Non-pigmented ciliary epithelial cell (primary cell): ENCODE measurements at places on chromosomes 1 and 21.

- no peak for DNase-seq
Observed at GRCh38 chr1:167276969-167277368, 56.3 kb downstream of the POU2F1 start.

DNA sequence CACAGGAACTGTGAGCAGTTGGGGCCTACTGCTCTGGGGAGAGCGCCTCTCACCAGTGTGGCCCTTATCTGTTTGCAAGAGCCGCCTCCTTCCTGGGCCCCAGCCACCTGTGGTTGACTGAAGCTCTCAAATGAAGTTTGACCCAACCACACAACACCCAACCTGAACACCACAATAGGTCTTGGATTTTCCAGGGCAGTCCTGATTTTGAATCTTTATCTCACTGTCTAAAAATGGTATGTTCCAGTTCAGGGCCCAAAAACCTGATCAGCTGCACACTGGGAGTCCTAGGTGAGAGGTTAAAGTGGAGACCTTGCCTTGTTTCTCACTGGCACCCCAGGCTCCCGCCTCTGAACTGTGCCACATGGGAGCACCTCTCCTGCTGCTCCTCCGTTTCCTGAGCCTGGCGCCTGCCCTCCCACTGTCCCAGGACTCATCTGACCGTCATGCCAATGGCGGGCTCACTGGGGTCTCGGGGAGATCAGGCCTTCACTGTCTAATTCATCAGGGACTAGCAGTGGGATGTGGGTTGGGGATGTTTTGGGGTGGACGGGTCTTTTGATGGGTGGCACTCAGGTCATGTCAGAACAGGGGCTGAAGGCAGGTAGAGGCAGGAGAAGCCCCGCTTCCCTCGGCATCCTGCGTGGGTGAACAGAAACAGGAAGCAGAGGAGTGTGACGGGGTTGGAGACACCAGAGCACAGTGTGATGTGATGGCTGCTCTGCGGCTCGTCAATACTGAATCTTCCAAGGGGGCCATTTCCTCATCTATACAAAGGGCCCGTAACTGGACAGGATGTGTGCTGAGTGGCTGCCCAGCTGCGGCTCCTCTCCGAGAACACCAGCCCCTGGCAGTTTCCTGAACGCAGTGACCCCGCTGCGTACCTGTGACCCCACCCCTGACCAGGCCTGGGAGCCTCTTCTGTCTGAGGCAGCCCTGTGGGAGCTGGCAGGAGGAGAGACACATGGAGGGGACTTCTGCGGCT, 59.6 kb upstream of the ITPKB start:
- no peak for DNase-seq

DNA sequence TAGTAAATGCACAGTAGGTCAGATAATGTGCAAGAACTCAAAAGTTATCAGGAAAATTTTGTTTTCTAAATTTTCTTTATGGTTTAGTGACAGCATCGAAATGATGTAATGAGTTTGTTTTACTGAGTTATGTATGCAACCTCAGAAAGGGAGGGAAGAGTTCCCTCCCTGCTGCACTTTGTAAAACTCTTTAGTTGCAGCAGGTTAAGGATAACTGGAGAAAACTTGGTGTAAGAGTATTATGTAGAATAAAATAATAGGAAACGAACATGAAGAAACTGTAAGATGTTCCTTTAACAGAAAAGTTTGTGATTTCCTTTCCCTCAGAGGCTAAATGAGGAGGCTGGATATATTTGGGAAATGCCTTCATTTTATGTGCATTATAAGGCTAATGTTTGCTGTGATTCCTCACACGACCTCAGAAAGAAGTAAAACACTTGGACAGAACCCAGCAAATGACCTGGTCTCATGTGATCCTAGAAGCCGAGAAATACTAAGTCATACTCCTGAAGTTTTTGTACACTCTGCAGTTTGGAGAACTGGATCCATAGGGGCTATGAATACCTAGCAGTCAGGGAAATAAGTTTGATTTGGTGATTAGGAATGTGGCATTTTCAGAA, 35.4 kb downstream of the ADGRL2 start:
- DNase-seq: no peak

DNA sequence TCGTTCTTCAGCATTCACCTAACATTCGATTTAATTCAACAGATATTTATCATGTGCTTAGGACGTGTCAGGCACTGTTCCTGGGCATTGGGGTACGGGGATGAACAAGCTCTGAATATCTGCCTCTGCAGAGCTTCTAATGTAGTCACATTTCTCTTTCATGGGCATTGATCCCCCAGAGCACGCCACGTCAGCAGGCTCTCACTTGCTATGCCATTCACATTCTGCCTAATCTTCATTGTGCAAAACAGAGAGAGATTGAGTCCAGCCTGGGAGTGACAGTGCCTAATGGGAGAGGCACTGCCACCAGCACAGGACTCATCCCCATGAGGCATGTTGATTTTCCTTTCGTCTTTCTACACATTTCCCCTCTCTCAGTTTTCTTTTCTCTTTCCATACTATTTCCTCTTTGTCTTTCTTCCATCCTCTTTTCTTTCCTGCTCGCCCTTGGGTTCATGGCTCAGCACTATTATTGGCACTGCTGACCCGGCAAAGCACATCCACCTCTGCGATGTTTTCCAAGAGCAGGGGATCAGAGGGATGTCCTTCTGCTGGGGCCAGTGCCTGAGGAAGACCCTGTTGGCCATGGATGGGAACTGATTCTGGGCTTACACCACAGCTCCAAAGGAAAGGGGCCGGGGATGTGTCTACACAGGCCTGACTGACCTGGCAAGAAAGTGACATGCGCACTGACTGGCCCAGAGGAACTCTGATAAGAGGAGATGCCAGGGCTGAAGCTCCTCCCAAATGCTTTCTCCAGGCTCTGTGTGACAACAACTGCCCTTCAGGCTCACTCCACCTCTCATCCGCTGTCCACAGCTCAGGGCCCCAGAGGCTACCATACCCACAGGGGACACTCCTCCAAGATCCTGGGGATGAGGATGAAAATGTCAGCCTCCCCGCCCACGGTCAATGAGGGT, 195.9 kb downstream of the TOMM20 start:
- DNase-seq: no peak

GRCh38 chr1:118073648-118074435, 111.2 kb downstream of the SPAG17 start:
- DNase-seq: no peak

GRCh38 chr21:33339918-33340317, 15.1 kb downstream of the IFNAR1 start:
- DNase-seq: no peak

DNA sequence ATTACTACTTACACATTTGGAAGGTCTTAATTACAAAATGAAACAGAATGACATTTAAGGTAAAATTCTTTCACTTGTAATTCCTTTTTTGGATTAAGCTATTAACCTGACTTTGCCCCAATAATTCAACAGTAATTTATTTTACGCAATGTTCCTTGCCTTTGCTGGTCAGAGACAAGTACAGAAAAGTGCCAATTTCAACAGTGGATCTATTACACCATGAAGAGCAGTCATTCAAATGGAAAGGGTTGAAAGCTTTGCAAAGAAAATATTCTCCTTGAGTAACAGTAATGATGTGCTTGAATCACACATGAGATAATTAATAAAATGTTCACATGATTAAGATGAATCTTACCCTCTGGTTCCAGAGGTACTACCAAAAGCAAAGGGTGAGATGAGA, 84.7 kb downstream of the APP start:
- DNase-seq: no peak

GRCh38 chr1:14098294-14098913, 398.4 kb downstream of the PRDM2 start:
- DNase-seq: no peak

DNA sequence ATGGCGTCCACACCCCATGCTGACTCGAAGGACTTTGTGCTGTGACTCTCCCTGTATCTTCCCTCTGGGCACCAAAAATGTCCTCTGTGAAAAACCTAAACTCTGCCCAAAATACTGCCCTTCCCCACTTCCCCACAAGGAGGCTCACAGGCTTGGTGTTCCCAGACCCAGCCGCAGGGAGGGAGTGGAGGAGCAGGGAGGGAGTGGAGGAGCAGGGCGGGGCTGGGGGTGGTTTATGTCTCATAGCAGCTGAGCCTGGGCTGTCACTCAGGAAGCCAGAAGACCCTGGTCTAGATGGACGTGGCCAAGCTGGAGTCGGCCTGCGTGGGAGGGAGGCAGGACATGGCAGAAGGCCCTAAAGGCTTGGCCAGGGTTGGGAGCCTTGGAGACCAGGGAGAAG, 461.7 kb downstream of the PTPRU start:
- DNase-seq: no peak

- DNase-seq: no peak
Observed at GRCh38 chr1:8651236-8651890, 166.1 kb downstream of the RERE start.

- peak; percentile 78 for DNase-seq
Observed at GRCh38 chr1:175015243-175015642, 8.0 kb downstream of the MRPS14 start.

DNA sequence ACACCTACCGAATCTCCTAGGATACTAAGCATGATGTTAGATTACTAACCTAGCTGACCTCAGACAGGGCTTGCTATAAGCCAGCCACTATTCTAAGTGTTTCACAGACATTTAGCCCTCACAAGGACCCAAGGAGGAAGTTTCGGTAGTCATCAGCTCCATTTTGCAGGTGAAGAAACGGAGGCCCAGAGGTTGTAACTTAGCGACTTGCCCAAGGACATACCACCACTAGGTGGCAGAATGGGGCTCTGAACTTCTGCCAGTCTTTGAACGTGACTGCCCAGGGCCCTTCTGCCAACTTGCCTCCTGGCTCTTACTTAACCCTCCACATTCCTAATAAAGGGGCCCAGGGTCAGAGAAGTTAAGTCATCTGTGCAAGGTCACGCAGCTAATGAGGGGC, 283.5 kb downstream of the C1orf94 start:
- no peak for DNase-seq

DNA sequence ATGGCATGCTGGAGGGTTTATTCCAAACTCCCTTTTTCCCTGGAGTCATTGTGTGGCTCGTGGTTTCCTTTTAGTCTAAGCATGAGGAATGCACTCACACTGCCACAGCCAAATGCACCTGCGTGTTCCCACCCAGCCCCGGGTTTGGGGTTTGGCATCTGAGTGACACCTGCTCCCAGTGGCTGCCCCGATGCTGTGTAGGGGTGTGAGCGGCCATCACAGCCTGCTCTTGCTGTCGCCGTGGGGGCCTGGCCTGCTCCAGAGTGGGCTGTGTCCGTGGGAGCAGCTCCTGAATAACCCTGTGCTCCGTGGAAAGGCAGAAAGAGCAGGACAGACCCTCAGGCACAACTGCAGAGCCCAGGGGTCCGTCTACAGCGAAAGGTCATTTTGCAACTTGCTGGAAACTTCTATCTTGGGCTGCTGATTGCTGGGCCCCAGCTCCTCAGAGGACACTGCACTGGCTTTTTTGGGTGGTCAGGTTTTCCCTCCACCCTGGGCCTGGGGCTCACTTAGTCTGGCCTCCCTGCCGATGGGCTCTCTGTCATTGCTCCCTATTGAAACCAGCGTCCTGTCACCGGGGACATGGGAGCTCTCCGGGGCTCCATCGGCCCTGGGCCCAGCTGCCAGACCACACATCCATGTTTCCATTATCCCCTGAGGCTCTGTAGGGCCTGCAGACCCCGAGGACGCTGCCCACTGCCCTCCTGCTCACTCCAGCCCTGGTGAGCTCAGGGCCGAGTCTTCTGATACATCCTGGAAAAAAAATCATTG, 74.1 kb downstream of the AJAP1 start:
- DNase-seq: no peak

GRCh38 chr1:45452503-45452902, 38.5 kb downstream of the TESK2 start:
- no peak for DNase-seq

- DNase-seq: peak; percentile 85
Observed at GRCh38 chr1:108590957-108591356, 31.1 kb downstream of the EEIG2 start.

DNA sequence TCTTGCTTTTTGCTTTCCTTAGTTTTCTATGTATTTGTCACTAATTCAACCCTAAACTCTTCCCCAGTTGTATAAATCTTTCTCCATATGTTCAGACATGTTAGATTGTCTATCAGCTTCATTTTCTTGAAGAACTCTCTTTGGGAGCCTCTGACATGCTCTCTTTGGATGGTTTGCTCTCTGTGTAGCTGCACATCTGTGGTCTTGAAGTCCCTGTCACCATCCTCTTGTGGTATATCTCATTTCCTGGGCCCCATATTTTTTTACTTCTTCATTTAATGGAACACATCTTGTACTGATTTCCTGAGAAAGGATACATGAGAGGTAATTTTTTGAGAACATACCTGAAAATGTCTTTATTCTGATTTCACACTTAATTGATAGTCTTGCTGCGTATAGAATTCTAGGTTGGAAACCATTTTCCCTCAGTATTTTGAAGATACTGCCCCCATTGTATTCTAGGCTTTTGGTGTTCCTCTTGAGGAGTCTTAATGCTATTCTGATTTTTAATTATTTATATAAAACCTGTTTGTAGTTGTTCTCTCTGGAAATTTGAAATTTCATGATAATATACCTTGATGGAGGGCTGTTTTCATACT, 72.6 kb downstream of the ST3GAL3 start:
- no peak for DNase-seq

DNA sequence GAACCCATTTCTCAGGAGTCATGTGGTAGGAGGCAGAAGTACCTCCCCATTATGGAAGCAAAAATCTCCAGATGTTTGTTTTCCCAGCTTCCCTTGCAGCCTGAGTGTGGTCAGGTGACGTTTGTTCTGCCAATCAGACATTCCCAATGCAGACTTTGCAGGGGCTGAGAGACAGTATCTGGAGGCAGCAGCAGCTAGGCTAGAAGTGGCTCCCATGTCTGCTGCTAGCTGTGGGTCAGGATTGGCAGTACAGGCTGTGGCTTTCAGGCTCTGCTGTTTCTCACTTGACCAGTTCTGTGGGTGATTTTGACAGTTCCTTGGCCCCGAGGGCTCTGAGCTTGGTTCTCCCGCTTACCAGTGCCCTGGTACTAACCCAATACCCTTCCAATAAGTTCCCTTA, 58.6 kb upstream of the NBPF3 start:
- no peak for DNase-seq

- no peak for DNase-seq
Observed at GRCh38 chr1:151542710-151543129, 2.6 kb downstream of the TUFT1 start.

- no peak for DNase-seq
Observed at GRCh38 chr1:180581635-180582039, 22.9 kb downstream of the OVAAL start.

DNA sequence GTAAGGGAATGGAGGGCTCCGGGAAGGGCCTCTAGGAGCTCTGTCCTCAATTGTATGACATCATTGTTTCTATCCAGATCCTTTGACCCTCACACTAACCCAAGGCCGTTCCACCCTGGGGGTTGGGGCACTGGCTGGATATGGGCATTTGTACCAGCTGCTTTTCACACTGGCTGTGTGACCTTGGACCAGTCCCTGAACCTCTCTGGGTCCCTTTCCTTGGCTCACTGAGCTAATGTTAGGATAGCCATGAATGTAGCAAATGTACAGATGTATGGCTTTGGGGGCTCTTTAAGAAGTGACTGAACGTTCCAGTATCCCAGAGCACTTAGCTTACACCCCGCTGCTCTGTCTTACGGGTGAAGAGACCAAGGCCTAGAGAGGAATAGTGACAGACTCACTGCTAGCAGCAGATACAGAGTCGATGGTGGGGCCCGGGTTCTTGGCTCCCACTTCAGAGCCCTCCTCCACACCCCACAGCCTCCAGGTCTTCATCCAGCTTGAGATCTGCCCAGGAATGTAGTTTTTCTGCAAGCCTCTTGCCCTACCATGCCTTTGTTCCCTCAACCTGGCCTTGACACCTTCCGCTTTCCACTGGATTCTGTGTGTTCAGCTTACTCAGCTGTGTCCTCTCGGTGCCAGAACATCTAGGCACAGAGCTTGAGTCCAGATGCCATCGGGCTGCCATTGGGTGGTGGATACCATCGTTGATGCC, 14.6 kb upstream of the UBL4B start:
- no peak for DNase-seq

GRCh38 chr1:30981172-30981571, 72.6 kb upstream of the SDC3 start:
- DNase-seq: no peak
